ENCODE measurements at places on chromosomes 7 and 10. TPM values are rescaled to one million over a fixed set of nuclear protein-coding genes. Genes with fewer than 3 reads are reported as not detected.

- peak; percentile 61 for DNase-seq
These were observed 194.0 kb downstream of the TAX1BP1 start for GRCh38 chr7:27933671-27934565.

- DNase-seq = no peak
These were observed 123.6 kb downstream of the EMX2 start for GRCh38 chr10:117666166-117666565.

GRCh38 chr7:2109251-2109872 is 123.4 kb downstream of the MAD1L1 start:
- DNase-seq = no peak

DNA sequence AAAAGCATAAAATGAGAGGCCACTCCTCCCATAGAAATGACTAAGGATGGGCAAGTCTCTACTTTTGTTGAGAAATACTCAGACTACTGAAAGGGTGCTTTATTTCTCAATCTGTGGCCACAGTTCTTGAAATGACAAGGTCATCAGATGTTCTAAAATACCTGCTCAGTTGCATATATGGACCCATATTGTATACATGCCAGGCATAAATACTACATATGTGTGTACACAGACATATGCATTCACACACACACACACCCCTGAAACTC is 691.5 kb upstream of the SORCS1 start:
- DNase-seq = no peak

DNA sequence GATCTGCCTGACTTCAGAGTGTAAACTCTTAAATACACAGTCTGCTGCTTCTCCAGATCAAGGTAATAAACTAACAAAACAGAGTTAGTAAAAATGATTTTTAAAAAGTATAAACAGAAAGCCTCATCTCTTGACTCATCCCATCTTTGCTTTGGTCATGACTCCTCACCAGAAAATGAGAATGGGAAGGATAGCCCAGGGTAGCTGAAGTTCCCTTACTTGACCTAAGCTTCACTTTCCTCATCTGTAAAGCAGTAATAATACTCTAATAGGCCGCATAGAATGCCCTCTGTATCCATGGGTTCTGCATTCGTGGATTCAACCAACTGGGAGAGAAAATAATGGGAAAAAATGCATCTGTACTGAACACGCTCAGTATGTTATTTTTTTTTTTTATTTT is 11.3 kb upstream of the SLC25A28 start:
- no peak for DNase-seq

GRCh38 chr7:2069472-2069860 is 163.3 kb downstream of the MAD1L1 start:
- peak; percentile 85 for DNase-seq

DNA sequence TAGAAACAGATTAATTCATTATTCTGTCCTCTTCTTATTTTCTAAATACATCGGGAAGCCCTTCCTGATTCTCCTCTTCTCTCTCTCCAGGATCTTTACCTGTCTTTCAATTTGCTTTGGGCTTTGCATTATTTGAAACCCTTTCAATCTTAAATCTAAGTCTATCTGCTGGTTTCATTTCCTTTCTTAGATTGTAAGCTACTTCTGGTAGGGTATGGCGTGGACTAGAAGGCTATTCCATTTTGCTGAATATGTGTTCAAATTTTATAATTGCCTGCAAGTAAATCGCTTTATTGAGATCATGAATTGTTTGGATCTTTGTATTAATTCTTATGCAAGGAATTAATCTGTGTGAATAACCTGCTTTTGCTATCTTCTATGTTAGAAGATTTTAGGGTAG is 11.1 kb downstream of the STAM start:
- DNase-seq = no peak

DNA sequence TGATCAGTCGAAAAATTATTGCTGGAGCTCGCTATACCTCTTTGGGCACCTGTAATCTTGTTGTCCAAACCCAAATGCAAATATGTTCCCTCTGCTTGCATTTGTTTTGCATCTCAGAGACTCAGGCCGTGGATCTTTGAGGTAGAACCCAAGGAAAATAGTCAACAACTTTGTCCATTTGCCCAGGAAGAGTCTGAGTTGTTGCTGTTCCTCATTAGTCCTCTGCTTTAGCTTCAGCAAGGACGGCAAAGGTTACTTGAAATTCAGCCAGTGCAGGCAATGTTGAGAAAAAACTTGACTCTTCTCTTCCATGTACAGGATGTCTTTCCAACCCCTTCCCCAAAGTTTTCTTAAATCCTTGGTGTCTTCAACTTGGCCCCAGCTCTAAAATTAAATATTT is 45.8 kb downstream of the PDK4 start:
- no peak for DNase-seq

KIF11 gene
- 128 TPM for total RNA-seq

OPN4 gene
- not detected for total RNA-seq

NEUROG3 gene
- total RNA-seq = not detected

ADAM22 gene
- 10.7 TPM for total RNA-seq

LRRN3 gene
- 2.4 TPM for total RNA-seq

GHRHR gene
- total RNA-seq = not detected

RAB19 gene
- 1.1 TPM for total RNA-seq

ANXA8 gene
- not detected for total RNA-seq
